ENCODE measurements at places on chromosomes 16 and 17.
A peak's percentile ranks its signal among the peaks of the same experiment; 100 is the strongest.

DNA sequence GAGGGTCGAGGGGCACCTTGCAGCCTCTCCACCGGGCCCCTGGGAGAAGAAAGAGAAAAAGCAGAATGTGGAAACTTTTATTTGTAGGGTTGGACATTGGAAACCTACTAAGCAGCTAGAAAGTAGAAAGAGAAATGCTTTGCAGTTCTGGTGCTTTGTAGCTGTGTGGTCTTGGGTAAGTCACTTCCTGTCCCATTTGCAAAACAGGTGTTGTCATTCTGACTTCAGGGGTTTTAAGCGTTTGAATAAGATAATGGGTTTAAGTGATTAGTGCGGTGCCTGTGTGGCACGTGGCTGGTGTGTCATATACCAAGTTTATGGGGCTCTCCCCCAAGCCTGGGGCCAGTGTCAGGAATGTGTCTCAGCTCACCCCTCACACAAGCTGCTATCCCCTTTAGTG, 1.6 kb downstream of the CA4 start:
- DNase-seq = no peak

DNA sequence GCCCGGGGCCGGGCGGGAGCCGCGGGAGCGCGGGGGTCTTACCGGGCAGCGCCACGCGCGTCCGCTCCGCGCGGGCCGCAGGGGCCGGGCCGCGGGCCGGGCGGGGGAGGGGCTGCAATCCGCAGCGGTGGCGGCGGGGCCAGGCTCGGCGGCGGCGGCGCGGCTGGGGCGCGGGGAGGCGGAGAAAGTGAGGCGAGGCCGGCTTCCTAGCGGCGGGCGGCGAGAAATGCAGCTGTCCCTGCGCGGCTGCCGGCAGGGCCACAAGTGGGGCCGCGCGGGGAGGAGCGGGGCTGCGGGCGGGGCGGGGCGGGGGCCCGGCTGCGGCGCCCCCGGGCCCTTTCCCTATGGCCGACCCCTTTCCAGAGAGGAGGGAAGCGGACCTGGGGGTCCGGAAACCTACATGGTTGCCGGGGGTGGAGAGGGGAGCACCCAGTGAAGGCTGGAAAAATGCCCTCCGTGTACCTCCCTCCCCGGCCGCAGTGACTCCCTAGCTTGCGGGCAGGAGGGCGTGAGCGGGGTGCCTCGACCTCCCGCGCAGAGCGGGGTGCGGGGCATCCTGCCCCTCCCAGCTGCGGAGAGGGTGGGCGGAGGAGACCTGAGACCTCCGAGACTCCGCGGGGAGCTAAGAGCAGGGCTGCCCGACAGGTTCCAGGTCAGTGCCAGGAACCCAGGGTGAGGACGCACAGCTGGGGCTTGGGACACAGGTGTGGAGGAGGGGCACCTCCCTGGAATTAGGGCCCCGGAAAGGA, at the start of gene CUEDC1:
CUEDC1 (minus strand) TSS at position 230 of the 749 bp plus-strand sequence. CDS start 69,848 bp downstream, outside the sequence.
- no peak for DNase-seq

GRCh38 chr17:57501016-57501415, 244.1 kb downstream of the CCDC182 start:
- no peak for DNase-seq

GRCh38 chr17:76278952-76279741, 14.0 kb downstream of the UBALD2 start:
- DNase-seq = peak; percentile 16

DNA sequence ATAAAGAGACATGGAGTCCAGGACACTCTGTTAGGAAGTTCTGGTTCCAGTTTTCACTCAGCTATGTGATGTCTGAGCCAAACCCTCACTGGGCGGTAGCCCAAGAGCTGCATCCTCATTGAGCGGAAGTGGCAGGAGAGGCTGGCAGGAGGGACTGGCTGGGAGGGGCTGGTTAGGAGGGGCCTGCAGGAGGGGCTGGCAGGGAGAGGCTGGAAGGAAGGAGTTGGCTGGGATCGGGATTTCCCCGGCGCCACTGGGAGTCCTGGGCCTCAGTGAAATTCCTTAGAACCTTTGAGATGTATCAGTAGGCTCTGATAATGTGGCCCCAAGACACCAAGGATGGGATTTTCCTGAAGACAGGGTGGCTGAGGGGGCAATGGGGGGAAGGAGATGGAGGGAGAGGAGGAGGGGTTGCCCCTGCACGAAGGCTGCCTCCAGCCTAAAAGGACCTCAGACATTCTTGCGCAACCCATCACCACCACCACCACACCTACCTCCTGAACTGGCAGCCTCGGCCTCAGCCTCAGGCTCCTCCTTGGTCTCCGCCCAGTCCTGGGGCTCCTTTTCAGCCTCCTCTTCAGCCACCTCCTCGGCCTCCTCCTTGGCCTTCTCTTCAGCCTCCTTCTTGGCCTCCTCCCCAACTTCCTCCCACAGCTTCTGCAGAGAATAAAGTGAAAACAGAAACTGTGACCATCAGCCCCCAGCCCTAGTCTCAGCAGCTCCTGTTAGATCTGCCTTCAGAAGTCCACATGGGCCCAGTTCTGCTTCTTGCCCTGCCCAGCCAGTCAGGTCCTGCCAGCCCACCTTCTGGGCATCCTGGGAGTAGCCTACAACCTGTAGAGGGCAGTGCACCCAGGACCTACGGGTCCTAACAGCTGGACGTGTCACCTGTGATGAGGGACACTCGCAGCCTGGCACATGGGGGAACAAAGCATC, 31.7 kb downstream of the CNGB1 start:
- DNase-seq = peak; percentile 62

GRCh38 chr17:8117980-8118768, at the start of gene ALOXE3:
Gene ALOXE3 (minus strand): TSS chr17:8118514. CDS start chr17:8117990, 524 bp downstream.
- no peak for DNase-seq

DNA sequence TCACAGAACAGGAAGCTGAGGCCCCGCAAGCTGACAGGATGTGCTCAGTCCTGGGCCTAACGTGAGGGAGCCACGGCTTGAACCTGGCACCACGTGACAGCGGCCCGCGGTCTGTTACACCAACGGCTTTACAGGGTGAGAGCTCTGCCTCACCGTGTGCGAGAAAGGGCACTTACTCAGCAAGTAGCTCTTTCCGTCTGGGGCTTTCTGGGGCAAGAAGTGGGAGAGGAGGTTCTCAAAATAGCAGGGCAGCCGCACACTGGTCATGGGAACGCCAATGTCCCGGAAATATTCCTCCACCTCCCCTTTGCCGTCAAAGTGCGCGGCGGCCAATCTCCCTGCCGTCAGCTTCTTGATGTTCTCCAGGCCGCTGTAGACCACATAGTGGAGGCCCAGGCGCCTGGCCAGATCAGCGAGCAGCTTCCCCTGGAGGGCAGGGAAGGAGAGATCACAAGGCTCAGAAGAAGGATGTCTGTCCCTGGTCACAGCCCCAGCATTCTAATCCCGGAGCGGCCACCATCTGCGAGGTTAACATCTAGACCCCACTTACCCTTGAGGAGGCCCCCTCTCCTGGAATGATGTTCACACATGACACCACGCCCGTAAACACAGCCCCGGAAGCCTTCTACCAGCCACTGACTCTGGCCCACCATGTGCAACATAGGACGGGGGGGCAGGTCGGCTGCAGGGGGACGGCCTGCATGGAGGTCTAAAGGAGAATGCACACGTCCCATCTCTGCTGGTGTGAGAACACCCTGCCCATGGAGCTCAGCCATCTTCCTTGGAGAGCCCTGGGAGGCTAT, 8.2 kb downstream of the NMRAL1 start:
- DNase-seq = no peak

GRCh38 chr17:19935169-19935568, 42.5 kb downstream of the AKAP10 start:
- no peak for DNase-seq

DNA sequence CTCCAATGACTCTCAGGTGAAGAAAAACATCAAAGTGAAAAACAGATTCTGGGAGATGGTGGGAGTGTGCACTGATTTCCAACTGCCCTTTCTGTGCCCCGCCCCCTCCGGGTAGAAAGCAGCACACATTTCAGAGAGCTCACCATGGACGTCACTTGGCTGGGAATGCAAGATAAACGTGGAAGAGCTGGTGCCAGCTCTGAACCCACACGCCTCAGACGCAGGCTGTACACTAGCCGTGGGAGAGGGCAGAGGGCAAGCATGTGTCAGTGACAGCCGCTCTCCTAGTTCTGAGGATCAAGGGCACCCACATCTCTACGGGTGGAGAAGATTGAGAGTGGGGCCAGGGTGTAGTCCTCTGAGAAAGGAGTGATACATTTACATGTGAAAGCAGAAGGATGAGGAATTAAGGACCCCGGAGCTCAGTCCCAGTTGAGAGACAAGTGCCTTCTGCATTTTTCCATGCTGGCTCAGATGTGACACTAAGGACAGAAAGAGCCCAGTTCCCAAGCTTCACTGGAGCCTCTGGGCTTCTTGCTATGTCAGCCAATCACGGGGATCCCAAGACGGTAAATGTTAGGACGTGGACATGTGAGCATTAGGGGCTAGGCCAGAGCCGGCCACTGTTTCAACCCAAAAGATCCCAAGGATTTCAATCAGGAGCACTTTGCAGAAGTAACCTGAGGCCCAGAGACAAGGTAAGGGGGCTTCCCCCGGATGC, 101.3 kb downstream of the ZFHX3 start:
- no peak for DNase-seq

- peak; percentile 41 for DNase-seq
Measured at GRCh38 chr16:30740364-30741251, 7.6 kb upstream of the PHKG2 start.

GRCh38 chr17:39264119-39264518, 38.4 kb upstream of the STAC2 start:
- DNase-seq = no peak

DNA sequence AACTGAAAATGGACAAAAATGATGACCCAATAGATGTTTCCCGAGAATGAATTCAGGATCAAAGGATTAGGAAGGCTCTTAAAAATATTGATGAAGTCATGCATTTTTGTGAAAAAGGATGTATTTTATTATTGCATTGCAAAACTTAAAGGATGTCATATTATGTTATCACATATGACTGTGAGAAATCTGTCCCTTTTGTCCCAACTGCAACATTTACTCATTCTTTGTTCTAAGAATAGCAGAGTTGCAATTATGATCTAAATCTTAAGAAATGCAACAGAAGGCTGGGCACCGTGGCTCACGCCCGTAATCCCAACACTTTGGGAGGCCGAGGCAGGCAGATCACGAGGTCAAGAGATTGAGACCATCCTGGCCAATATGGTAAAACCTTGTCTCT, 13.1 kb upstream of the MYH13 start:
- no peak for DNase-seq

DNA sequence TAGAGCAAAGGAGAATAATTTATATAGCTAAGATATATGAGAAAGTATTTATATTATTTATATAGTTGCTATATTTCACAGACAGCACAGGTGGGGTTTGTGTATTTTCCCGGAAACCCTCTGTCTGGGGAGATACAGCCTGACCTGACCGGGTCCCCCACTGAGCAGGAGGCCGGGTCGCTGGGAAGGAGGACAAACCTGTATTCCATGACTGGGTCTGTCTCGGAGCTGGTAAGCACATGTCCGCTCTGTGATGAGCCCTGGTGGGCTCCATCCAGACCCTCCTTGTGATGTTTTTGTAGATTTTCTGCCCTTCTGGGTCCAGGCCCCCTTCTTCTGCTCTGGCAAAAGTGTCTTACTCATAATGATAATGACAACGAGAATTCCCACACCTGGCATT, 27.7 kb downstream of the WNT9B start:
- DNase-seq = no peak

DNA sequence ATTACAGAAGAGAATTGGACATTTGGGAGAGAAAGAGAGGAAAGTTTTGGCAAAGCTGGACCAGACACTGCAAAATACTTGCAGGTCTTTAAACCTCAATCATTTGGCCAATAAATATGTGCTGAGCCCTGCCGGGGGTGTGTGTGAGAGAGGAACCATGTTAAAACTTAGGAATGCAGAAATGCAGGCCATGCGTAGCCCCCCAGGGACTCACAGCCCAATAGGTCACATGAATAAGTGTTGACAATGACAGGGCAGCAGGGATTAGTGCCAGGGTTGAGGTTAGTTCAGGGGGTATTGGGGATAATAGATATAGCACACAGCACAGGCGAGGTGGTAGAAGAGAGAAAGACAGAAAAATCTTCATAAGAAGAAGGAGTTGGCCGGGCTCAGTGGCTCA, 113.3 kb upstream of the ADAMTS18 start:
- no peak for DNase-seq

DNA sequence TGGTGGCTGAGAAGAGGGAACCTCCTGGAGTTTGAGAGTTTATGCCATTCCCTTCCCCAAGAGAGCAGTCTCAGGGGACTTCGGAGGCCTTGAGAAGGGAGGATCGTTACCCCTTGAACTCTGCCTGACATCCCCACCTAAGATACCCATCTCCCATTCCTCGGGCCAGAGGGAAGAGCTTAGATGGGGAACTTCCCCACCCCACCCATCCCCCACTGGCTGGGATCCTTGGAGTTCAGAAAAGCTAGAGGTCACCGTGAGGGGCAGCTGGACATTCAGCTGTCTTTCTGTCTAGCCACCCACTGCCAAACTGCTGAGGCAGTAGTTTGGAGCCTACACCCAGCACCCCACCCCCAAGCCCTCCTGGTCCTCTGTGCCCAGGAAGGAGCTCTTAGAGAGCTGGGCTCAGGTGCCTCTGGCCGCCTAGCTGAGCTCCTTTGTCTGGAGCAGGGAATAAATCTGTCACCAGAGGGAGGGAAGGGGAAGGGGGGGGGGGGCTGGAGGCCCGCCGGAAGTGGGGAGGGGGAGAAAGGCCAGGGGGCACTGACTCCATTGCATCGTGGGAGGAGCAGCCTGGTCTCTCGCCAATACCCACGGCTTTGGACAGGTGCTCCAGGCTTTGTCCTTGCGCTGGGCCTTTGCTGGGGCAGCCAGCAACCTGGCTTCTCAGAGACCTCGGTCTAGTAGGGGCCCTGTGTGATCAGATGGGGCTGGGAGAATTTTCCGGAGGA, 1.0 kb downstream of the HSD11B2 start:
- DNase-seq = no peak

DNA sequence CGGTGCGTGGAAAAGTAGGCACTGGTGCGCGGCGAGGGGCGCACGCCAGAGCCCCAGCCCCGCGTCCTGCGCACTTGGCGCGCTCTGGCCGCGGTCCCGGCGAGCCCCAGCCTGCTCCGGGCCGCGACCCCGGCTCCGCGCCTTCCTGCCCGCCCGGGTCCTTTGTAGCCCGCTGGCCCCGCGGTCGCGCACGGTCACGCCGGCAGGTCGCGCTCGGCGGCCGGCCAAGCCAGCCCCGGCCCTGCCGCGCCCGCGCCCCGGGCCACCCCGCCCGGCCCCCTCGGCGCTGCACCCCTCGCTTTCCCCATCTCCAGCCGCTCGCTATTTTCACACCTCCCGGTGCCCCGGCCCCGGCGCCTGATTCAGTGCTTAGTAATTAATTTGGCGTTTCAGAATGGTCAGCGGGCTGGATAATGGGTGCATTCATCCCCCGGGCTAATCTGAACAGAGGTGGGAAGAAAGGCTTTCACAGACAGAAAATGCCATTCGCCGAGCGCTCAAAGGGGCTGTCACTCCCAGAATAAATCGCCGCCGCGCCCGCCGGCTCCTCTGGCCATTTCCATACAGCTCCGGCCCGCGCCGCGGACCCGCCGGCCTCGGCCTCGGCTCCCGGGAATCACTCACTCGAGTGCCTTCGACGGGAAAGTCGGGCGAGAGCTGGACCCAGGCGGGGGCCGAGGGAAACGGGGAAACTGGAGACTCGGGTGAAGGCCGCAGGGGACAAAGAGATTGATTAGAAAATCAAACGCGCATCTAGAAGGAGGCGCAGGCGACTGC, 17.8 kb upstream of the NTN1 start:
- no peak for DNase-seq

GRCh38 chr17:69047368-69048263, 13.1 kb downstream of the ABCA9 start:
- peak; percentile 47 for DNase-seq

GRCh38 chr17:27666831-27667560, 36.0 kb downstream of the LGALS9 start:
- no peak for DNase-seq

- DNase-seq = no peak
Measured at GRCh38 chr17:37741341-37742115, 3.3 kb downstream of the HNF1B start.

All from AG09309 (cell line).